ENCODE measurements at places on chromosomes 1 and 21.
A peak's percentile ranks its signal among the peaks of the same experiment; 100 is the strongest.

DNA sequence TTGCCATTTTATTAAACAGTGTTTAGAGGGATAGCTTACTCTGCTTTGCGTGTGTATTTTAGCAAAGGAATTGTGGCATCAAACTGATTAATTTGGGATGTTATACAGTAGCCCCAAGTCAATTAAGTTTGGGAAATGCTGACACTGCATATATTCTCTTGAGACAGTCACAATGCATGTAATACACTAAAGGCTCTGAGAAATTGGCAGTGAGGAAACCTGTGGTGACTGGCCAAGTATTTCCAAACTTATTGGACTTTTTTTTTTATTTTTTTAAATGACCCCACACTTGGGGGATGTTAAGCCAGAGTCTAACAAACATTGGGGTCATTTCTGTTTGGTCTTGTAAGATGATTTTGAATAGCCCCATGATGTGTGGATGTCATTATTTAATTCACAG is 67.3 kb upstream of the RAVER2 start:
- no peak for DNase-seq

DNA sequence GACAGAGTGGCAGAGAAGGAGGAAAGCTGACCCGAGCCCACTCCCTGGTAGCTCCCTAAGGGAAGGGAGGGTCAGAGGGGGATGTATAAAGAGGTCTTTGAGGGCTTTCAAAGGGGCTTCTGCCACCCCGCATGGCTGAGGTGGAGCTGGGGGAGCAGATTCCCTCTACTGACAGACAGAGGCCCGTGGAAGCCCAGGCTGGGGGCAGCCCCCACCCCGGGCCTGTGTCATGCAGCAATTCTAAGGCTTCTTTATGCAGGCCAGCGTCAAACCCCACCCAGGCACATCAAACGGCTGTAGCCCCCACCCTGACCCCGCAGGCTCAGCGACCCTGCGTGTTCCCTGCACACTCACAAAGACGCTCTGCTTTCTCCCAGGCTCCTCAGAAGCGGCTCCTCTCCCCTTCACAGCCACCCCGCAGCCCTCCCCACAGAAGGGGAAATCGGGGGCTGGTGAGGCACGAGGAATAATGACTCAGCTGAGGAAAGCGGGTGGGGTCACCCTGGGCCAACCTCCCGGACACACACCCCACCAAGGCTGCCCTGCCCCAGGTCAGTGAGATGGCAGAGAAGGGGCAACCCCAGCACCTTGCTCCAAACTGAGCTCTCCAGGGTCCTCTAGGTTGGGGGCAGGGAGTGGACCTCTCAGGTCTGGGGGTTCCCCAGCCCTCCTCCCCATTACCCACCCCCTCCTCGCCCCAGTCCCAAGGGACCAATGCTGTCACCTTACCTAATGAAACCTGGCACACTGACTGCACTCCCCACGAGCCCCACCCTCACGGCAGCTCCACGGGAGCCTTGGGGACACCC is 10.8 kb downstream of the SLC45A3 start:
- DNase-seq: peak; percentile 38

DNA sequence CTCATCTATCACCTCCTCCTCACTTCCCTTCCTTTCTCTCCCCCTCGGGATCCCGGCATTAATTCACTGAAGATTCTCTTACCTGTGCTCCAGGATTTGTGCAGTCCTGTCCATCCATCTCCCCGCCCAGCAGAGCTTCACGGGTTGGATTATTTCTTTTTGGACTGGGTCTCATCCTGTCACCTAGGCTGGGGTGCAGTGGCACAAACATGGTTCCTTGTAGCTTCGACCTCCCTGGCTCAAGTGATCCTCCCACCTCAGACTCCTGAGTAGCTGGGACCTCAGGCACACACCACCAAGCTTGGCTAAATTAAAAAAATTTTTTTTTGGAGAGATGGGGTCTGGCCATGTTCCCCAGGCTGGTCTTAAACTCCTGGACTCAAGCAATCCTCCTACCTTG is 12.3 kb upstream of the CSF3R start:
- no peak for DNase-seq

DNA sequence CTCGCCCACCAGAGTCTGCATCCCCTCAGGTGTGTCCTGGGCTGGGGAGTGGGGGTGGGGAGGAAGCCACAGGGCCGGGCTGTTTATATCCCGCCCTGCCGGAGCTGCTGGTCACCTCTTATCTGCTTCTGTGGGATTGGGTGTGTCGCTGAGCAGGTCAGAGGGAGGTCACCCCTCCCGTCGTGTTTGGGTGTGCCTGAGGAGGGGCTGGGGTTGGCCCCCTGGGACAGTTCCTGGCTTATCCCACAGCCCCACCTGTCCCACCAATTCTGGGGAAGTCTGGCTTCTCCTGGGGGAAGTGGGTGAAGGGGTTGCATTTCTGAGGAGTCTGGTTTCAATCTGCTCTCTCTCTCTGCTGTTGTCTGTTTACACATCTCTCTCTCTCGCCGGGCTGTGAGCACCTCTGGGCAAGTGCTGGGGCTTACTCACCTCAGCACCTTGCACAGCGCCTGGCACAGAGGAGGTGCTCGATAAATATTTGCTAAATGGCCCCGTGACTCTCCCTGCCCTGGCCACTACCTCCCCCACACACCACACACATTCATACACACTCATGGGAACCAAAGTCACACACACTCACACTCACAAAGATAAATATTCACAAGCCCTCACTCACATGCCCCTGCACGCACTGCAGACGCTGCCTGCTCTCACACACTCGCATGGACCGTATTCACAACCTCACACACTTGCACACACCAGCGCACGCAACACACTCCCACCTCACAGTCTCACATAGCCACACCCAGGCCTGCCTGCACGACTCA is 8.3 kb downstream of the ELF3 start:
- no peak for DNase-seq

- DNase-seq: no peak
Measured at GRCh38 chr1:221778125-221778524, 36.2 kb upstream of the DUSP10 start.

DNA sequence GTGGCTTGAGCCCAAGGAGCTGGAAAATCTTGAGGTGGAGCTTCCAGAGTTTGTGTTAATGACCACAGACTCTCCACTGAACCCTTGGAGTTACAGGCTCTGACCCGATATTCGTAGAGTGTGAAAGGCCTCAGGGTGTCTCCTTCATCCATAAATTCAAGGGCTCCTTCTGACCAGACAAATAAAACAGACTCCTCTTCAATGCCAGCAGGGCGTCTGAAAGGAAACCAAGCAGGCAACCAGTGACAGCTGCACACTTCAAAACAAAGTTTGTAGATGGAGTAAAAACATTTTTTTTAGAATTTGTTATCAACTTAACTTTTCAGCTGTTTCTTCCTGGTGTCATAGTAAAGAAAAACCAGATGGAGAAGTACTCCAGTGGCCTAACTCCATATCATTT is 161.1 kb downstream of the KCTD3 start:
- no peak for DNase-seq

DNA sequence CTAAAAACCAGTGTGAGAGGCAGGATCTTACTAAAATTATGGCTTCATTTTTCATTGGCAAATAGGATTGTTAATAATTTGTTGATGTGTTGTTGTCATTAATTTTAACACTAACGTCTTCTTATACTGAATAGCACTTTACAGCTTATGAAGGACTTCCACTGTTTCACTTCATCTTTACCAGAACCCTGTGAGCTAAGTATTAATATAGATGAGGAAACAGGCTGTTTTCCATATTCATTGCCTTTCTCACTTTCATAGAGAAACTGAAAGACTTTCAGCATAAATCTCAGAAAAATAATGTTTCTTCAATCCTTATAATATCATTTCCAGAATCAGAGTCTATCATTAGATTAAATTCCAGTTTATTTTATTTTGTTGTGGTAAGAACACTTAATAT is 8.5 kb downstream of the MAP10 start:
- no peak for DNase-seq

GRCh38 chr1:194104247-194104844 is 917.9 kb upstream of the B3GALT2 start:
- no peak for DNase-seq

GRCh38 chr1:152461544-152461943 is 47.5 kb upstream of the CRNN start:
- no peak for DNase-seq

- no peak for DNase-seq
Measured at GRCh38 chr1:44408632-44409602, 3.9 kb downstream of the RNF220 start.

DNA sequence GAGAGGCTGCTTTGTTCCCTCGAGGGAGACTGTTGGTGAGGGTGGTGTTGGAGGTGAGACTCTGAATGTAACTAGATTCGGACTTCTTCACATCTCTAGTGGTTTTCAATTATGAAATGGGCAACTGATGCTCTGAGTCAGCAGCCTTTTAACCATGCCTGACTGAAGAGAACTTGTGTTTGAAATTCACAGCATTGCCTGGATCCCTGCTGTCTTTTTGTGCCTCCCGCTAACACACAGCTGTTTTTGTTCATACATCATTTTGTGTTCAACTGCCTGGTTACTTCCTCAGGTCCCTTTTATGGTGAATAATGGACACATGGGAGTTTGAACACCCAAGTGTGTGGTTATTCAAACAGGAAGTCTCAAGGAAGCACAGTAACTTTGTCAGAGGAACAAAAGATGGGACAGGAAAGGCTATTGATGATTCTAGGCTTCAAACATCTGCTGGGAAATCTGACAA is 16.8 kb downstream of the LAMC1 start:
- no peak for DNase-seq

DNA sequence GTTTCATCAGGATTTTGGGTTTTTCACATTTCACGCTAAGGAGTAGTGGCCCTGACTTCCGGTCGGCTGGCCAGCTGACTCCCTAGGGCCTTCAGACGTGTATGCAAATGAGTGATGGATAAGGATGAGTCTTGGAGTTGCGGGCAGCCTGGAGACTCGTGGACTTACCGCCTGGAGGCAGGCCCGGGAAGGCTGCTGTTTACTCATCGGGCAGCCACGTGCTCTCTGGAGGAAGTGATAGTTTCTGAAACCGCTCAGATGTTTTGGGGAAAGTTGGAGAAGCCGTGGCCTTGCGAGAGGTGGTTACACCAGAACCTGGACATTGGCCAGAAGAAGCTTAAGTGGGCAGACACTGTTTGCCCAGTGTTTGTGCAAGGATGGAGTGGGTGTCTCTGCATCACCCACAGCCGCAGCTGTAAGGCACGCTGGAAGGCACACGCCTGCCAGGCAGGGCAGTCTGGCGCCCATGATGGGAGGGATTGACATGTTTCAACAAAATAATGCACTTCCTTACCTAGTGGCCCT is 23.1 kb upstream of the TNFRSF1B start:
- peak; percentile 23 for DNase-seq

Measured in caudate nucleus (tissue), 63 donors.